ENCODE measurements at places on chromosomes 7 and 10.

DNA sequence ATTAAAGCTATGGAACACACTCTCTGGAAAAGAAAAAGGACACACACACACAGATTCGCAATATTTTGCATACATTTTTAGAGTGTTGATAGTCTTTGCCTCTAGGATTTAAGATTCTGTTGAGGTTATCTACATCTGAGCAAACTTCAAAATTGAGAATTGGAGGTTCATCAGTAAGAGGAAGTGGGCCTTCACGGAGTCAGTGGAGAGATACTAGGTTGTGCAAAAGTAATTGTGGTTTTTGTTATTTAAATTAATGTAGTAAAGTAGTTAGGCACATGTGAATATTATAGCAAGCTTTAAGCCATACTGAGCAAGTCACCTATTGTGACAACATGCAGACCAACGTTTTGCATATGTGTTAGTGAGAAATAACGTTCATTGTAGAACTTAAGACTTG, 19.8 kb upstream of the NXPH1 start:
- no peak for DNase-seq

GRCh38 chr7:84811362-84811761, 375.5 kb downstream of the SEMA3D start:
- DNase-seq: no peak

DNA sequence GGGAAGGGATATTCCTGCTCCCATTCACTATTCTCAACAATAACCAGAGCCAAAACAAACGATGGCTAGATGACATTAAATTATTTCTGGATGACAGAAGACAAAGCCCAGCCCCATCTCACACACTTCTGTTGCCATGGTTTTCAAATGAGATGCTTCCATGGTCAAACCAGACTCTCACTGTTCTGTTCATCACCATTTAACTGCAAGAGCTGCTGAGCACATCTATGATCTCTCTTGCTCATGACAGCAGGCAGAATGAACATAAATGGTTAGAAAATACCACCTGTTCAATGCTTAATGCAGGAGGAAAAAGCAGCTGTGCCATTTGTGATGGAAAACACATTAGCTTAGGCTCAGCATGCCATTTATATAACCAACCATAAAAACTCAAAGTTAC, 758.6 kb upstream of the ZWINT start:
- no peak for DNase-seq

DNA sequence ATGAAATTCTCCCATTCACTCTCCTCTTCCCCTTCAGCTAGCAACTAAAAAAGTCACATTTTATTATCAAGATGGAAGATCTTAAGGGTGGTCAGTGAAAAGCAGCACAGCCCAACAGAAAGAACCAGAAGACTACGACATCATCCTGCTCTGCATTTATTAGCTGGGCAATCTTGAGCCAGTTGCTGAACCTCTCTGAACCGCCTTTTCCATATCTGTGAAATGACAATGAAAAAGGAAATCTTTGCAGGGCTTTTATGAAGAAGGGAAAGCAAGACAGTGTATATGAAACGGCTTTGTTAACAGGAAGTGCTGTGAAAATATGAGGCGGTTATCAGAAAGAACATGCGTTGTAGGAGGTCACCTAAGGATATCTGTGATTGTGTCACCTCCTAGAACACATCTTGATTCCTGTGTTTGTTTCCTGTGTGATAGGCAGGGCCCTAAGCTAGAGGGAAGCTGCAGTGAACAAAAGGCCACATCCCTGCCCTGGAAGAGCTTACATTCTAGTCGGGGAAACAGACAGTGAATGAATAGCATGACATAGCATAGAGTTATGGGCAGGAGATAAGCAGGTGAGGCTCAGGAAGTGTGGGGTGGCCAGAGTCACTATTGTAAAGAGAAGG, 36.0 kb upstream of the KCNMA1 start:
- DNase-seq: no peak

DNA sequence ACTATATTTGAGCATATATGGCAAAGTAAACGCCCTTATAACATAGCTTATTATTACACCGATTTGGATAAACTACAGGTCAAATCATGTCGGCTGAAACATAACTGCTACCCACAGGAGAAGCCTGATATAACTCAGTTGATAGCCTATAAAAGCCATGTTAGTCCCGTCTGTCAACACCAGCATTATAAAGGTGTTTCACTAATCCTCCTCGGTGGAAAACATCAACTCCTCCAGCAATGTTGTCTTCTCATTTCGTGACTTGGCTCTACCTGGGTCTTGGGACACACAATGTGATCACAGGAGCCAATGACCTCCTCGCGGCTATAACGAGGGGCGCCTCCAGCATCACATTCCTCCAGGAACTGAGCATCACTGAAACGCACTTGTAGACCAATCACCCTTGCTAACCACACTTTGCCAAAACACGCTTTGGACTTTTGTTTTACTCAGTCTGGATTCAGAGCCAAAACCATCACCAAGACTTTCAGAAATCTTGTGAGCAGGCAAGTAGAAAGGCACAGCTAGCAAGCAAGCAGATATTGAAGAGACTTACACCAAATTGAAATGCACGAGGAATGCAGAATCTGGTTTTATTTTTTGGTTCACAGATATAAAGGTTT, 269.7 kb upstream of the NFE2L3 start:
- DNase-seq: no peak

- no peak for DNase-seq
Measured at GRCh38 chr10:124866812-124867211, 65.2 kb downstream of the ABRAXAS2 start.

DNA sequence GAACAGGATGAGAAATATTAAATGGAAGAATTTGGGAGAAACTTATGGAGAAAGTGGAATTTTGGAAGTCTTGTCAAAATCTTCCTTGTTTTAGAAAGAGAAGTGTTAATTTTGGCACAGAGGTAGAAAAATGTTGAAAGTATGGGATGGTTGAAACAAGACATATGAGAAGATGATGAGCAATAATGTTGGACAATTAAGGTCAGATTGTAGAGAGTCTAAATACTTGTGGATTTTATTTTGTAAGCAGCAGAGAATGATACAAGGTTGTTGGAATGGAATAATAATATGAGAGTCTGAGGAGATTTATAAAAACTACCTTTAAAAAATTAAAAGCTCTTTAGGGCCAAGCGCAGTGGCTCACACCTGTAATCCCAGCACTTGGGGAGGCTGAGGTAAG, 34.6 kb downstream of the PHTF2 start:
- no peak for DNase-seq

DNA sequence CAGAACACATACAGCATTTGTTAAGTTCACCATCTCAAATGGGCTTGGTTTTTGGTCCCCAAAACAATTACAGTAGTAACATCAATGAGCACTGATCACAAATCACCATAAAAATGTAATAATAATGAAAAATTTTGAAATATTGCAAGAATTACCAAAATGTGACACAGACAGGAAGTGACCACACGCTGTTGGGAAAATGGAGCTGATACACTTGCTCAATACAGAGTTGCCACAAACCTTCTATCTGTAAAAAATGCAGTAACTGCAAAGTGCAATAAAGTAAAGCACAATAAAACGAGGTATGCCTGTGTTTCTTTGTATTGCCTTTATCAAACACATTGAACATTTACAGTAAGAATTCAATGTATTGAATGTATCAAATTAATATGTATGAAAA, 262.7 kb downstream of the CTNNA3 start:
- DNase-seq: no peak

DNA sequence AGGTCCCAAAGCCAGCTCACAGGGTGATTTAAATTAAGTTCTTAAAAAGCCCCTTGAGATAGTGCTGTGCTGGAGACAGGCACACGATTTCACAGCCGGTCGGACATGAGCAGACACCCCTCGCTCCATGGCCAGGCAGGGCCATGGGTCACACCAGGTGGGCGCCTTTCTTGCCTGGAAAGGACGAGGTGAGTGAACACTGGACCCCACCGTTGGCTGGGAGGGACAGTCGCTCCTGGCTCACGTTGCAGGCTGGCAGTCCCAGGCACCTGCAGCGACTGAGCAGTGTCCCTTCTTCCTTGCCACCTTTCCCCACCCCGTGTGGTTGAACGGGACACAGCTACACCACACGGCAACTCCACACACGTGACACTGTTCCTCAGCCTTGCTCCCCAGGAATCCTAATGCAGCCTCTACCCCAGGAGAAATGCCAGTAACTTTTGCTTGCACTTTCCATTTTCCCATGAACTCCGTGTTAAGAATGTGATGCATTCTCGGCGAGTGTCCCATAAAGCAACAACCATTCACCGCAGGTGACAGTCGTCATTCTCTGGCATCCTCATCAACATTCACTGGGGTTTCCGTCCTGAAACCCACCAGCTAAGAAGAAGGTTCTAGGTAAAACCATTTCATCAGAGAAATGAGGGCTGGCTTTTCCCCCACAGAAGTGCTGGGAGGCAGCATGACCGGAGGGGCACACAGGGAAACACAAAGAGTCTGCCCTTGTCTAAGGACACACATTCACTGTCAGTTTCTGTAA, 217.4 kb downstream of the ZMYND11 start:
- no peak for DNase-seq

DNA sequence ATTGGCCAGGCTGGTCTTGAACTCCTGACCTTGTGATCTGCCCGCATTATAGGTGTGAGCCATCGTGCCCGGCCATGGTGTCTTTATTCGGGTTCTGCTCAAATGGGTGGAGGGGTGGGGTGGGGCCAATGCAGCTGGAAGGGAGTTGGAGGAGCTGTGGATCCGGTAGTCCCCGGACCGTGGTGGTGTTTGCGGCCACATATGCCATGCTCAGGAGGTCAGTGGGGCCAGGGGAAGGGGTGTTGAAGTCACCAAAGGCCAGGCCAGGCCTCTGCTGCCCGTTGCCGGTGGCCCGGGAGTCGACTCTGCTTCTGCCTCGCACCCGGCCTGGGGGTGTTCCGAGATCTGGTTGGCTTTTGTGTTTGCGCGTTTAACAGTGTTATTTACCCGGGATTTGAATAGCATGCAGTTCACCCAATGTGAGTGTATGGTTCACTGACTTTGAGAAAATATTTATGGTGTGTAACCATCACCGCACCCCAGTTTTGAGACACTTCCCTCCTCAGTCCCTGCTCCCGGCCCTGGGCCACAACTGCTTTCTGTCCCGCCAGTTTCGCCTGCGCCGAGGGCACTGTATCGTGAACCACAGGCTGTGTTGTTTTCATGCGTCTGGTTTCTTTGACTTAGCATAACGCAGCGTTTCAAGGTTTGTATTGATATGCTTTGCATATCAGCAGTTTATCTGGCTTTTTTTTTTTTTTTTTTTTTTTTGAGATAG, 10.7 kb downstream of the INPP5A start:
- DNase-seq: no peak

GRCh38 chr7:144827621-144828020, 8.2 kb downstream of the TPK1 start:
- no peak for DNase-seq

- no peak for DNase-seq
Measured at GRCh38 chr10:100508691-100509150, 10.9 kb downstream of the SEC31B start.

GRCh38 chr10:123611876-123612275, 54.3 kb upstream of the GPR26 start:
- DNase-seq: no peak

DNA sequence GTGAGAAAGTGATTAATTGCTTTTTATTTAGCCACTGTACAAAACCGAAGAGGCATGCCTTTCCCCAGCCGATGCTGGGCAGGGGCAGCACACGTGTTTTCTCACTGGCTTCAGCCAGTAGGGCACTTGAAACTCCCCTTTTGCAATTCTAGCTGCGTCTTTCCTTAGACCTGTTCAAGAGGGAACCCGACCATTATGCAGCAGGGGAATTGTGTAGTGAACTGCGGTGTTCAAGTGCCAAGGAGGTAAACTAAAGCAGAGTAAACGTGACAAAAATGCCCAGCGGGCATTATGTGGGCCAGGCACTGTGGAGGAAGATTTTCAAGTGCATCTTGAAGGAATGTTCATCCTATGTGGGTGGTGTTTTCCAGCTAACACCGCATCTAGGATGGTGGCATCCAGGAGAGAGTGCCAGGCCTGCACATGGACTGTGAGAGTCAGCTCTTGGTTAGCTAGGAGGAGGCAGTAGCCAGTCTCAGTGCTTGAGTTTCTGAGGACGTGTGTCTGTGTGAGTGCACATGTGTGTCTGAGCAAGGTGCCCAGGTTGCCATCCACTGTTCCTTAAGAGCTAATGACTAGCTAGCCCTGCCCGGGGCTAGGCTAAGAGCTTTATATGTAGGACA, 3.3 kb downstream of the WIPF3 start:
- no peak for DNase-seq

DNA sequence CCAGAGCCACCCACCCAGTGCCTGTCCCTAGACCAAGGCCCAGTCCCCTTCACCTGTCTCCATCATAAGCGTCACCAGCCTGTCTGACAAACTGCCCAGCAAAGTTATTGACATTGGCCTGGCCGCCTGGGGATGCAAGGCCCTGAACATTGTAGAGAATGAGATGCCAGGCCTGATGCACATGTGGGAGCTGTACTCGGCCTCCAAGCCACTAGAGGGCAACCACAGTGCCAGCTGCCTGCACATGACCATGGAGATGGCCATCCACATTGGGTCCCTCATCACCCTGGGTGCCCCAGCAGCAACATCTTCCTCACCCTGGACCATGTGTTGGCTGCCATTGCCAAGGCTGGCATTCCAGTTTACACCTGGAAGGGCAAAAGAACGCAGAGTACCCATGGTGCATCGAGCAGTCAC, 63.7 kb upstream of the ANTXRL start:
- DNase-seq: no peak

- DNase-seq: no peak
Measured at GRCh38 chr10:30509508-30509907, 75.5 kb downstream of the MAP3K8 start.

GRCh38 chr10:123428391-123428790, 237.8 kb upstream of the GPR26 start:
- DNase-seq: no peak

DNA sequence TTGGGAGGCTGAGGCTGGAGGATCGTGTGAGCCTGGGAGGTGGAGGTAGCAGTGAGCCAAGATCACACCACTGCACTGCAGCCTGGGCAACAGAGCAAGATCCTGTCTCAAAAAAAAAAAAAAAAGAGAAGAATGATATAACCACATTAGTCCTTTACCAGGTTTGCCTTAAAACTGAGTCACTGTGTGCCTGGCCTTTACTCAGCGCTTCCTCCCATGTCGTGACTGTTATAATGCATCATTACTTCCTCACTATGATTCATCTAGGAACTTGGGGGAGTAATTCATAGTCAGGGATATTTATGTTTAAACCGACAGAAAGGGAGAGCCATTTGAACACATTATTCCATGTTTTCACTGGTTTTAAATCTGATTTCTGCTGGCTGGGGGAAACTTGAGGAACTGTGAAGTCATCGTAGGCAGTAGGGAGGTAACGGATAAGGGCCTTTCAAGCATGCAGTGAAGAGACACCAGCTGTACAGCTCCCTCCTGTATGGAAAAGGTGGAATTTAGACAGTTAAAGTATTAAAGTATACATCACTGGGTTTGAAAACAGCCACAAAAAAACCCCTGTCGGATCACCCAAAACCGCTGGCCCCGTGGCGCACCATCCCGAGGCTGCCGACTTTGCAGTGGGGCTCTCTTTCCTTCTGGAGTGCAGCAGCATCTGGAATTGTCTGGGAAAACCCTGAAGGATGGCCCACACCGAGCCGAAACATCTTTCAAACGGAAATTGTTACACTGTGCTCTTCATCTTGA, 119.8 kb downstream of the NKX6-2 start:
- DNase-seq: no peak

- DNase-seq: no peak
Measured at GRCh38 chr10:12622016-12622415, 272.7 kb downstream of the CAMK1D start.

GRCh38 chr7:121456785-121457359, 60.8 kb upstream of the FAM3C start:
- no peak for DNase-seq

GRCh38 chr7:137968890-137969289, 33.0 kb downstream of the CREB3L2 start:
- DNase-seq: no peak

All from stimulated activated CD4-positive, alpha-beta T cell treated with anti-CD3 and anti-CD28 coated beads, TNF-alpha, amount 100 ng/mL, for 1 hour (primary cell).